Endothelial cell (in vitro differentiated cells): ENCODE measurements at places on chromosomes 12 and 14. TPM values are rescaled to one million over a fixed set of nuclear protein-coding genes. Genes with fewer than 3 reads are reported as not detected.

GRCh38 chr14:77421201-77421600 lies 2.1 kb downstream of the NOXRED1 start:
- H3K27me3 ChIP-seq, result no peaks in the 10 kb centered on the region
- DNase-seq, result no peak
- H3K27ac ChIP-seq, result no peak overlapping the region
- peaks cover 38% of the 10 kb centered on the region for H3K36me3 ChIP-seq

The TAS2R8 gene
- total RNA-seq, result 0.44 TPM

GRCh38 chr12:89695830-89696229 lies 12.8 kb downstream of the ATP2B1 start:
- H3K4me1 ChIP-seq, result peaks cover 9% of the 10 kb centered on the region
- no peak for DNase-seq
- H3K36me3 ChIP-seq, result no peaks in the 10 kb centered on the region

The LHX5 gene
- not detected for total RNA-seq

GRCh38 chr14:50520947-50521815 lies 11.2 kb downstream of the MAP4K5 start:
- no peak overlapping the region for H3K4me3 ChIP-seq
- peaks cover 21% of the 10 kb centered on the region for H3K36me3 ChIP-seq
- H3K27ac ChIP-seq, result no peak overlapping the region
- DNase-seq, result no peak
- H3K27me3 ChIP-seq, result no peaks in the 10 kb centered on the region

GRCh38 chr14:91817566-91818325 lies 49.6 kb downstream of the TC2N start:
- no peaks in the 10 kb centered on the region for H3K36me3 ChIP-seq
- DNase-seq, result no peak
- H3K4me1 ChIP-seq, result no peaks in the 10 kb centered on the region
- peaks cover 2% of the 10 kb centered on the region for H3K27me3 ChIP-seq

- no peak overlapping the region for H3K27ac ChIP-seq
- H3K27me3 ChIP-seq, result peaks cover 12% of the 10 kb centered on the region
- H3K4me3 ChIP-seq, result peak overlapping the region; percentile 87
These were observed 324 bp downstream of the POLE start for GRCh38 chr12:132686825-132687210.

DNA sequence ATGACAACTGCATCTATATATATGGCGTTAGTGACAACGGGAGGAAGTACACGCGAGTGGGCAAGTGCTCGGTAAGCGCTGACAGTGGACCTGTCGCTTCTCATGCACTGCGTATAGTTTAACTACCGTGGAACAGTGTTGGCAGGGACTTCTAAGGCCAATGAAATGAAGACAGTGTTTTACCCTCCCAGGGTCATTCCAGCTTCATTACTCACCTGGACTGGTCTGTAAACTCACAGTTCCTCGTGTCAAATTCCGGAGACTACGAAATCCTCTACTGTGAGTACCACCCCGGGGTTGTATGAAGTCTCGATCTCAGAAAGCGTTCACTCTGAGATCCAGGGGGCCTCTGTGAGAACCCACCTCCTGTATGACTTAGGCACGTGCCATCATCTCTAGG lies 129.2 kb upstream of the EVL start:
- H3K36me3 ChIP-seq, result no peaks in the 10 kb centered on the region
- DNase-seq, result no peak
- H3K4me3 ChIP-seq, result no peak overlapping the region
- H3K4me1 ChIP-seq, result peaks cover 5% of the 10 kb centered on the region
- H3K27me3 ChIP-seq, result no peaks in the 10 kb centered on the region

DNA sequence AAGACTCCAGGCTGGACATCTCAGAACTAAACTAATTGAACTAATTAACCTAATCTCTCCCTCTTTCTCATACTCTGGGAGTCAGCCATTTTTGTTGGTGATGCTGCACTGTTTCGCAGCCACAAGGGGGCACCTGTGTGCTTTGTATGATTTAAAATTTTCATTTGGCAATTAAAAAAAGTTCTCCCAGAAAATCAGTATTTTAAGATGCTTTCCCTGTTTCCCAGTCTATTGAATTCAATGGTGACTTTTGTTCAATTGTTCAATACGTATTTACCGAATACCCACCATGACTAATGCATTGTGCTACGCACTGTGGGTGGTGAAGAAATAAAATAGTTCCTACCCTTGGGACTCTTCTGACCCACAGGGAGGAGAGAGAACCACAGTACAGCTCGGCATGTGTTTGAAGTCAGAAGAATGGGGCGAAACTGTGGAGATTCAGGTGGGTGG lies 63.7 kb downstream of the ZNF664 start:
- no peaks in the 10 kb centered on the region for H3K36me3 ChIP-seq
- no peak overlapping the region for H3K27ac ChIP-seq
- peak; percentile 27 for DNase-seq
- H3K27me3 ChIP-seq, result peaks cover 7% of the 10 kb centered on the region
- no peak overlapping the region for H3K4me3 ChIP-seq

The POLE2 gene
- total RNA-seq, result 6.7 TPM

- H3K4me3 ChIP-seq, result peak overlapping the region; percentile 56
- H3K27ac ChIP-seq, result no peak overlapping the region
- peaks cover 33% of the 10 kb centered on the region for H3K36me3 ChIP-seq
- H3K27me3 ChIP-seq, result no peaks in the 10 kb centered on the region
- DNase-seq, result no peak
These were observed 137.4 kb downstream of the DAAM1 start for GRCh38 chr14:59325906-59326305.

The GLS2 gene
- 0.21 TPM for total RNA-seq

GRCh38 chr12:101826766-101827368 lies 3.9 kb downstream of the GNPTAB start:
- H3K27me3 ChIP-seq, result peaks cover 4% of the 10 kb centered on the region
- no peaks in the 10 kb centered on the region for H3K36me3 ChIP-seq
- H3K4me1 ChIP-seq, result peaks cover 28% of the 10 kb centered on the region
- H3K4me3 ChIP-seq, result no peak overlapping the region
- H3K27ac ChIP-seq, result no peak overlapping the region

- DNase-seq, result no peak
- no peak overlapping the region for H3K4me3 ChIP-seq
- peaks cover 4% of the 10 kb centered on the region for H3K27me3 ChIP-seq
- H3K4me1 ChIP-seq, result peaks cover 57% of the 10 kb centered on the region
- no peaks in the 10 kb centered on the region for H3K36me3 ChIP-seq
These were observed 321.6 kb downstream of the ZFP36L1 start for GRCh38 chr14:68471029-68471963.

- no peak for DNase-seq
- H3K27me3 ChIP-seq, result peaks cover 19% of the 10 kb centered on the region
- H3K4me1 ChIP-seq, result peaks cover 21% of the 10 kb centered on the region
- H3K4me3 ChIP-seq, result peak overlapping the region; percentile 98
- peak overlapping the region; percentile 1 for H3K27ac ChIP-seq
These were observed 2.1 kb downstream of the PNMA1 start for GRCh38 chr14:73712071-73712506.

DNA sequence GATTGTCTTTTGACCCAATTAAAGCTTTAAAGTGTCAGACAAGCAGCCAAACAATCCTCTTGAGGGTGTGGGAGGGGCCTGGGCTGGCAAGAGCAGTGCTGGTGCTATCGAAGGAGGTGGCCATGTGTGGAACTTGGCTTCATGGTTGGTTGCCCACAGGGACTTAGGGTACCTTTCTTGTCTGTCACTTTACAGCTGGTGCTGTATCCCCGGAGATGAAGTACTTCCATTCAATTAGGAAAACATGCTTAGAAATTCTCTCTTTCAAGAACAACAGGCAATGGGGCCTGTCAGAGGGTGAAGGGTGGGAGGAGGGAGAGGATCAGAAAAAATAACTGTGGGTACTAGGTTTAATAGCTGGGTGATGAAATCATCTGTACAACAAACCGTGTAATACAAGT lies 86.5 kb downstream of the DAAM1 start:
- H3K27me3 ChIP-seq, result no peaks in the 10 kb centered on the region
- H3K36me3 ChIP-seq, result no peaks in the 10 kb centered on the region
- H3K4me3 ChIP-seq, result no peak overlapping the region

GRCh38 chr12:81209012-81209411 lies 131.1 kb downstream of the ACSS3 start:
- DNase-seq, result no peak
- no peaks in the 10 kb centered on the region for H3K36me3 ChIP-seq
- no peak overlapping the region for H3K4me3 ChIP-seq
- H3K27ac ChIP-seq, result no peak overlapping the region

DNA sequence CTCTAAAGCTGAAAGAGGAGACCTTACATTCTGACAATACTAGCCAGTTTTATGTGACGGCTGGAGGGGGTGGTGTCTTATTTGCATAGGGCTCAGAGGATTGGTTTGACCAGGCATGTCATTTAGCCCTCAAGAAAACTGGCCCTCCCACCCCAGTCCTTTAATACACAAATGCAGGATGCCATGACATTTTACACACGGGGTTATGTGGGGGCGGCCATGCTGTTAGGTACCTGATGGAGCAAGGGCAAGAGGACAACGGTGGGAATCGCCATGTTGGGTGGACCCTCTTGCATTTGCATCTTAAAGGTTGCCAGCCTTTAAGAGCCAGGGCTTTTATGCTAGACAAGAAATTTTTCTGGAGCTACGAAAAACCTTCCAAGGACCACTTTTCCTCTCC lies 23.3 kb downstream of the MDM2 start:
- no peak for DNase-seq
- no peak overlapping the region for H3K4me3 ChIP-seq
- H3K27me3 ChIP-seq, result no peaks in the 10 kb centered on the region

- H3K36me3 ChIP-seq, result no peaks in the 10 kb centered on the region
- H3K4me3 ChIP-seq, result no peak overlapping the region
- H3K4me1 ChIP-seq, result peaks cover 5% of the 10 kb centered on the region
- peak; percentile 70 for DNase-seq
- no peaks in the 10 kb centered on the region for H3K27me3 ChIP-seq
These were observed 1929.9 kb upstream of the SEL1L start for GRCh38 chr14:83463500-83464098.

The STYK1 gene
- total RNA-seq, result 11.4 TPM

The SLC39A2 gene
- total RNA-seq, result not detected

DNA sequence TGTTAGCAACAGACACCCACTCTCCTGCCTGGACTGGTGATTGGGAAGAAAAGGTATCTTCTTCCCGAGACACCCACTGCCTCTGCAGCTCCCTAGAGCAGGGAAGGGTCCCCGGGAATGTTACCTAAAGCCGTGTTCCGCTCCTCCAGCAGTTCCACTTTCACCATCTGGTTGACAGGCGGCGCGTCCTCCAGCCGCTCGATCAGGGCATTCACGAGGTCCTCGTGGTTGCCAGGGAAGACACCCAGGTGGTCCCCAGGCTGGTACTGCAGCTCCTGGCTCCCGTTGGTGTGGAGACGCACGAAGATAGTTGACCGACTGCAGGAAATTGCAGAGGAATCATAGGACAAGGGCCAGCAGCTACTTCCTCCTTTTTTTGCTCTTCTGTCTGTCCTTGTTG lies 44.2 kb upstream of the FBXO21 start:
- H3K27me3 ChIP-seq, result no peaks in the 10 kb centered on the region
- no peak overlapping the region for H3K4me3 ChIP-seq
- H3K4me1 ChIP-seq, result no peaks in the 10 kb centered on the region
- no peaks in the 10 kb centered on the region for H3K36me3 ChIP-seq

The AQP2 gene
- 0.05 TPM for total RNA-seq

- no peaks in the 10 kb centered on the region for H3K36me3 ChIP-seq
- no peaks in the 10 kb centered on the region for H3K27me3 ChIP-seq
- DNase-seq, result no peak
- no peak overlapping the region for H3K4me3 ChIP-seq
These were observed 57.1 kb downstream of the METTL25 start for GRCh38 chr12:82415402-82415801.

GRCh38 chr12:59637692-59638070 lies 41.9 kb downstream of the SLC16A7 start:
- no peaks in the 10 kb centered on the region for H3K27me3 ChIP-seq
- H3K4me1 ChIP-seq, result no peaks in the 10 kb centered on the region
- no peak for DNase-seq
- no peak overlapping the region for H3K4me3 ChIP-seq

GRCh38 chr12:95998611-95999286 lies 2.6 kb upstream of the HAL start:
- H3K27ac ChIP-seq, result peak overlapping the region; percentile 21
- no peak overlapping the region for H3K4me3 ChIP-seq
- peak; percentile 25 for DNase-seq
- H3K36me3 ChIP-seq, result peaks cover 7% of the 10 kb centered on the region
- H3K4me1 ChIP-seq, result peaks cover 3% of the 10 kb centered on the region

DNA sequence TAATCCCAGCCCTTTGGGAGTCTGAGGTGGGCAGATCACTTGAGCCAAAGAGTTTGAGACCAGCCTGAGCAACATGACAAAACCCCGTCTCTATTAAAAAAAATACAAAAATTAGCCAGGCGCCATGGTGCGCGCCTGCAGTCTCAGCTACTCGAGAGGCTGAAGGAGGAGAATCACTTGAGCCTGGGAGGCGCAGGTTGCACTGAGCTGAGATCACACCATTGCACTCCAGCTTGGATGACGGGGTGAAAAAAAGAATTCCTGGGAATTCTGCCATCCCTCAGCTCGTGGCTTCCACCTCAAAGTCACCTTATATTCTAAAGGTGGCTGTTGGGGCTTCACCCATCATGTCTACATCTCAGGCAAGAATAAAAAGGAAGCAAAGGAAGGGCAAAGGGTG lies 12.9 kb downstream of the BCL2L14 start:
- H3K4me1 ChIP-seq, result peaks cover 40% of the 10 kb centered on the region
- H3K4me3 ChIP-seq, result no peak overlapping the region
- no peak for DNase-seq
- peaks cover 10% of the 10 kb centered on the region for H3K27me3 ChIP-seq
- peaks cover 6% of the 10 kb centered on the region for H3K36me3 ChIP-seq
- H3K27ac ChIP-seq, result no peak overlapping the region

- H3K4me3 ChIP-seq, result no peak overlapping the region
- H3K27me3 ChIP-seq, result no peaks in the 10 kb centered on the region
- no peaks in the 10 kb centered on the region for H3K36me3 ChIP-seq
- no peak for DNase-seq
- H3K27ac ChIP-seq, result no peak overlapping the region
- no peaks in the 10 kb centered on the region for H3K4me1 ChIP-seq
These were observed 582.3 kb downstream of the KCNH5 start for GRCh38 chr14:62462988-62463387.

DNA sequence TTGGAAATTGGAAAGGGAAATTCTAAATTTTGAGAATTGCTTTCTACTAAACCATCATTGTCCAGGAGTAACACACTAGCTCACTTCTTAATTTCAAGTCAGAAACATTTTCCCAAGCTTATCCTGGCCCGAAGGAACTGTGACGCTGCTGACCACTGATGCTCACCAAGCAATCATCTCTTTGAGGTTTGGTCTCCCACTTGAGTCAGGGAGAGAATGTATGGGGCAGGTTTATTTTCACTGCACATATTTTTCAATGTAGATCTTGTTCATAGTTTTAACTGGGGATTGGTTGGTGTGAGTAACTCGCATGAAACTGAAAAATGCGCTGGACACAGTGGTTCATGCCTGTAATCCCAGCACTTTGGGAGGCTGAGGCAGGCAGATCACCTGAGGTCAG lies 12.9 kb upstream of the RNASE10 start:
- H3K4me1 ChIP-seq, result peaks cover 41% of the 10 kb centered on the region
- no peak overlapping the region for H3K4me3 ChIP-seq
- peaks cover 7% of the 10 kb centered on the region for H3K27me3 ChIP-seq
- no peak overlapping the region for H3K27ac ChIP-seq

DNA sequence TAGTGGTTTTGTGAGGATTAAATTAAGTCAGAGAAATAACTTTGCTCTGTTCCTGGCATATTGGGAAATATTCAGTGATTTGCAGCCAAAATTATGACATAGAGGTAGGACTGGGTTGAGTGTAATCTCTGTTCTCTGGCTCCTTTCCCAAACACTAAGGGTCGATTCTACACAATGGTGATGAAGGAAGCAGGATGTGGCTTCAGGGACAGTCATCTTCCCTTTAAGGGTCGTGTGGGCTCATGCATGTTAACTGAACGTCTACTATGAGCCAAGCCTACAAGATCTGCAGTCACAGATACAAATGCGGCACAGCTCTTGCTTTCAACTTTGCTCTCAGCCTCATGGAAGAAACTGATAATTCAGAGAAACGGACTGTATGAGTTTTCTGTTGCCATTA lies 381.6 kb downstream of the VRK1 start:
- H3K4me3 ChIP-seq, result no peak overlapping the region
- H3K27ac ChIP-seq, result peak overlapping the region; percentile 57
- DNase-seq, result no peak
- H3K4me1 ChIP-seq, result peaks cover 26% of the 10 kb centered on the region
- peaks cover 4% of the 10 kb centered on the region for H3K27me3 ChIP-seq
- peaks cover 3% of the 10 kb centered on the region for H3K36me3 ChIP-seq
